NAMALWA (cell line): ENCODE measurements at places on chromosomes 16 and 17.
A peak's percentile ranks its signal among the peaks of the same experiment; 100 is the strongest.

GRCh38 chr17:2792366-2793169, 3.7 kb upstream of the RAP1GAP2 start:
- DNase-seq = no peak

- peak; percentile 21 for DNase-seq
Measured at GRCh38 chr16:27698266-27698665, 148.3 kb downstream of the KATNIP start.

GRCh38 chr17:35949401-35949800, 5.9 kb upstream of the LYZL6 start:
- no peak for DNase-seq

DNA sequence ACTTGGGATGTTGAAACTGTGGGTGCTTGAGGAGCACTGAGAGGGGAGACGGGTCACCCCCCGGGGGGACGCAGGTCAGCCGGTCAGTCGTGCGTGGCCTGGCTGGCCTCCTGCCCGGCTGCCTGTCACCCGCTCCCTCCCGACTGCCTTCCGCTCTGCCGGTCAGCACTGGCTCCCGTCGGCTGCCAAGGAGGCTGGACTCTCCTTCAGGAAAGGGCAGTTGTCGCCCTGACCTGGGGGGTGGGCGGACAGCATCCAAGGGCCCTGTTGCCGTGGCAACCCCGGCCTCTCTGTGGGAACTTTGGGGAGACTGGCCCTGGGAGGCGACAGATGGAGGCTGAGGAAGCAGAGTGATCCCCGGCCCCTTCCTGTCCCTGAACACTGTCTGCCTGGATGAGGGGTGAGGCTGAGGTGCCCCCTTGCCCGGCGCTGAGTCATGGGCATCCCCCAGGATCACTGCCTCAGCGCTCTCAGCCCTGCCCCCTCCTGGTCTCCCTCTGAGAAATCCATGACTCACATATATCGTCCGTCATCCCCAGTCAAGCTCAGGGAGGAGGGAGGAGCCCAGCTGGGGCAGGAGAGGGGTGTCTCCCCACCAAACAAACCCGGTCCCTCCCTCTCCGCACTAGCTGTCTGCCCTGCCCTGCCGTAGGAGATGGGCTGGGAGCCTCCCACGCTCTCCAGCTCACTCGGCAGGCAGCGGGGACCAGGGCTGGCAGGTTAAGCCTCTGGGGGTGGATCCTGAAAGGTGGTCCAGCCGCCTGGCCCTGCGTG, at the start of gene ADGRG1:
ADGRG1 (plus strand) TSS at position 623 of the 774 bp plus-strand sequence. CDS start 21,658 bp downstream, outside the sequence.
- no peak for DNase-seq

- DNase-seq = no peak
Measured at GRCh38 chr17:60602385-60602742, 2.4 kb downstream of the PPM1D start.

DNA sequence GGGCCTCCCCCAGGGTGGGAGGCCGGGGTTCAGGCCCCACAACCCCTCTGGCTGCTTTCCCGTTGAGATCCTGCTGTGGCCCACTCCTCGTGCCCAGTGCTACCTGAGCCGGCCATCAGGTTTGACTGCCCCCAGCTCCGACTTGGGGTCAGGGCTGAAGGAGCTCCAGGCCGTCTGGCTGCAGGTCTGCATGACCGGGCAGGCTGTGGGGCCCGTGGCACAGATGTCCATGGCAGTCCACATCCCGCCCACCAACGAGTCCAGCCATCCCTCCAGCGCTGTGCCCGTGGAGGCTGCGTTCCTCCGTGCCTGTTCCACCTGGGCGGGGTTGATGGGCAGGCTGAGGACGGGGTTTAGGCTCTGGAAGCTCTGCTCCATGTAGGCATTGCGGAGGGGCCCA, 362.2 kb downstream of the XYLT1 start:
- no peak for DNase-seq

DNA sequence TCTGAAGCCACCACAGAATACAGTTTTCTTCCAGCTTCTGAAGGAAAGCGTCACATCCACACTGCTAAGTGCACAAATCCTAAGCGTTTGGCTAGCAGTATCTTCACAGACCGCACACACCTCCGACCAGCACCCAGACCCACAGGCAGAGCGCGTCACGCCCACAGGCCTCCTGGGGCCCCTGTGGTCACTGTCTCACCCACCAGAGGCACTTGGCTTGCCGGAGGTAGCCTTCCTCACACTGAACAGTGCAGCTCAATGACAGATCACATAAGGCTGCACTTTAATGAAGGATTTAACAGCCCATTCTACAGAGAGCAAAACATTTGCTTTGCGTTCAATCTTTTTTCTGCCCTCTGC, 21.2 kb downstream of the SPHK1 start:
- DNase-seq = no peak

GRCh38 chr17:82384730-82385481, 13.3 kb downstream of the UTS2R start:
- no peak for DNase-seq

DNA sequence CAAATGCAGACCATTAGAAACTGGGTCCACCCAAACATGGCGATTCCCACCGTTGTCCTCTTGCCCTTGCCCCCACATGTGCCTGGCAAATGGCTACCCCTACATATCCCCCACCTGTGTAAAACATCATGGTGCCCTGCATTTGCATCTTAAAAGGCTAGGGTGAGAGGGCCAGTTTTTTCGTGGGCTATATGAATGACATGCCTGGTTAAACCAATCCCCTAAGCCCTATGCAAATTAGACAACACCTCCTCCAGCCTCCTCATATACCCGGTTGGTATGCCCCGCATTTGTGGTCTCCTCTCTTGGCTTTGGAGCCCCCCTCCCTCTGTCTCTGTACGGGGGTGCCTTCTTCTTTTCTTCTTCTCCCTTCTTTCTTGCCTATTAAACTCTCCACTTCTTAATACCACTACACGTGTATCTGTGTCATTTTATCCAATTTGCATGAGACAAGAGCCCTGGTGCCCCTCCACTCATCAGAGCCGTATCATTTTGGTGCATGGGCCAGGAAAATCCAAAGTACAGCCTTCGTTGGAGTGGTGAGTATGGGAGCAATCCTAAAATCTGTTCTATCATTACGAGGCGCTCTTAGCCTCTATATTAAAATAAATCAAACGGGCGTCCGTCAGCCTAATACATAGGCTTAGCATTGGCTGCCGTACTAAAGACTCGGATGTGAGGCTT, 30.1 kb downstream of the QPRT start:
- peak; percentile 82 for DNase-seq

DNA sequence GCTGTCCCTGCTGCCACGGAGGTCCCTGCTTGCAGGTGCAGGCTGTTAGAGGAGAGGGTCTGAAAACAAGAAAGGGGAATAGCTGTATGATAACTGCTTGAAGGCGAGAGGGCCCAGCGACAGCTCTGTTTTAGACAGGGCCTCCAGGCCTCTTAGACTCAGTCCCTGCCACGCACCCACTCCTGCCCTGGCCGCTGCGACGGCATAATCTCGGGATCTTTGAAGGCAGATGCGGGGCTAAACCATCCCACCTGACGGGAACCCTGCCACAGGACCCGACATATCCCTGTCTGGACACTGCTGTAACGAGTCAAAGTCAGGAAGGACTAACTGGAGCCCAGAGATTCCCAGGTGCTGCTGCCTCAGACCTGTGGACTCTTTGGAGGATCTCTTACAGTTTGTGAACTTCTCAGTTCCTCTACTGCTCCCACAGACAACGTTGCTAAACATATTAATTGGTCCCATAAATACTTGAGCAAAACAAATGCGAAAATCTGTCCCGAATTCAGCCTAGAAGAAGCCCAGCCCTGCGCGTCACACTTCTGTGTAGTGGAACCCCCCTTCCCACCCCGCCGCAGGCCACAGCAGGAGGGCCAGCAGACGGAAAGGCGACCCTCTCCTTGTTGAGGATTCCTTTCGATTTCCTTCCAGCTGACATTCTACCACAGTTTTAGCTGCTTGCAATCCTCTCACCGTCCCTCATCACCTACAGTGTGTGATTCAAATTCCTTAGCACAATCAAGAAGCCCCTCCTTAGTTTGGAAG, 998 bp upstream of the TMEM11 start:
- DNase-seq = peak; percentile 14

GRCh38 chr16:71421911-71422310, 19.9 kb downstream of the TLE7 start:
- peak; percentile 61 for DNase-seq

GRCh38 chr16:58158725-58159124, 29.5 kb upstream of the CFAP20 start:
- DNase-seq = no peak

- DNase-seq = no peak
Measured at GRCh38 chr16:15502041-15502725, 67.8 kb downstream of the BMERB1 start.

DNA sequence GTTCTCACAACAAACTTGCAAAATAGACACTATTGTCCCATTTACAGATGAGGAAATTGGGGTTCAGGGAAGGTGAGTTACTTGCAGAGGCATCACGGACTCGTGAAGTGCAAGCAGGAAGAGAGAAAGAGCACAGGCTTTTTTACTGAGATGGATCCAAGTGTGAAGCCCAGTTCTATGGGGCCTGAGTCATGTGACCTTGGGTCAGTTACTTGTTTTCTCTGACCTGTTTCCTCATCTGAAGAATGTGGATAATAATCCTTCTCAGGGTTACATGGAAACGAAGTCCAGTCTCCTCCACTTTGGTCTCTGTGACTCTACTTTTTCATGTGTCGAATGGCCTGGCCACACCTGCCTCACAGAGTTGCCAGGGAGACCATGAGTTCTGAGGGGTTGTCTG, 134.4 kb downstream of the SPACA3 start:
- no peak for DNase-seq

DNA sequence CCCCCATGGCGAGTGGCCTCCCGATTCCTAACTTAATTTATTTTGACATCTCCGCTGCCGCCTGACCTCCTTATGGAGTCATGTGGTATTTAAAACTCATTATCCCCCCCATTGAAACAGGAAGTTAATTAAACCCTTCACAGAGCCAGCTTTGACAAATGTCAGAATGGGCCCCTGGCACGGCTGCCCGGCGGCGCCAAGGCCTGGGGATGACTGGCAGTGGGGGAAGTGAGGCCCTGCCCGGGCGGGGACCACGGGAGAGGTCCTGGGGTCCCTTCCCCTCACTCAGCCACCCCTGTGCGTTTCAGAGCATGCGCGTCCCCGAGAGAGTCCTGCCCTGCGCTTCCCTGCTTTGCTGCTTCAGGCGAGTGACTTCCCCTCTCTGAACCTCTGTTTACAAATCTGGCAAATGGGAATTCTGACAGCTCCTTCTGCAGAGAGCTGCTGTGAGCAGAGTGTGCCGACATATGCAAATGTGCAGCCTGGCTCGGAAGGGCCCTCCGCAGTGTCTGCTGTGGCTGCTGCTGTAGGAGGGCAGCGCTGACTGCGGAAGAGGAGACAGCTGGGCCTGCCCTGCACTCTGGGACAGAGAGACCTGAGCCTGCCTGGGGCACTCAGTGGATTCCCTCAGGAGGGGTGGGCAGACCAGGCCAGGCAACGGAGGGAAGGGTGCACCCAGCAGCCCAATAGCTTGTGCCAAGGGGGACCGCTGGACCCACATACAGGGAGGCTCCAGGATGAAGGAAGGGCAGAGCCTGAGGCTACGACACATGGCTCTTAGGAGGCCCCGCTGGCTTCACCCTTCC, 4.4 kb upstream of the ZFPM1 start:
- DNase-seq = no peak

- no peak for DNase-seq
Measured at GRCh38 chr17:55693254-55694216, 29.1 kb downstream of the TMEM100 start.

DNA sequence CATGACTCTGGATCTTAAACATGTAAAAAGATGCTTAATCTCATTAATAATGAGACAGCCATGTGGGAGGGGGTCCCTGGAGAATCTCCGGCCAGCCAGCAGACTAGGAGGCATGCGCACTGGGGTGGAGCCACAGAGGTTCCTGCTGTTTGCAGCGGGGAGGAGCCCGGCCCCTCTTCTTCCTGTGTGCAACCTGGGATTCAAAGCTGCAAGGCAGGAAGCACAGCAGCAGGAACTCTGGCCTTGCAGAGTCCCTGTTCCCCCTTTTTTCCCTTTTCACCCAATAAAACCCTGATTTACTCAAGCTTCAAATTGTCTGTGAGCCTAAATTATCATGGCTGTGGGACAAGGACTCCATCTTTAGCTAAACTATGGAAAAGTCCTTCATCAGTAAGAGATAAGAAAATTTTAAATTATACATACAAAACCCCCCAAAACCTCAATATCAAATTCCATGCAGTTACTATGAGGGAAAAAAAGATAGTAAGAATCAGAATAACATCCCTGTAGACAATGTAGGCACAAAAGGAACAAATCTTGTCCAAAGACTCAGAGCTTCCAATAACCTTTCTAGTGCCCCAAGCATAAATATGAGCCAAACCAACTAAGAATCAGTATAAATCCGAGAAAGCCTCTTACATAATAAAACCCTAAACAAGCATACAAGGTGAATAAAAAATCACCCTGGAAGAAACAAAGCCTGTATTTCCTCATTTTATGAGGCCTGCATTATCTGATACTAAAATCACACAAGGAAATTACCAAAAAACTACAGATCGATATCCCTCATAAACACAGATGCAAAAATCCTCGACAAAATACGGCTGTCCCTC, 12.1 kb downstream of the CFDP1 start:
- peak; percentile 41 for DNase-seq

- DNase-seq = no peak
Measured at GRCh38 chr17:39318636-39319035, 82.8 kb downstream of the FBXL20 start.

DNA sequence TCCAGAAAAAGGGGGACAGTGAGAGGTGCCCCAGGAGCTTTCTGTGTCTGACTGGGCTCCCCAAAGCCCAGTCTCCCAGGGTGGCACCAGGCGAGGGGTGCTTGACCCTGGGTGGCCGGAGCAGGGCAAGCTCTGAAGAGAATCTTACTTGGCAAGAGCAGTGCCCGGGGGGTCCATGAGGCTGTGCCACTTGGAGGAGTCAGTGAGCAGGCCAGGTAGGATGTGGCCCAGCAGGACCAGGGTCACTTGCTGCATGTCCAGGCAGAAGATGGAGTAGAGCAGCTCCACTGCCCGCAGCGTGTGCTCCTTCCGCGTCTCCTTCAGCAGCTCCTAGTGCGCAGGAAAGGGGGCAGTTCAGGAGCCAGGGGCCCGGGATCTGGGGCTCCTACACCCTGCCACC, 7.3 kb downstream of the CSF3 start:
- DNase-seq = no peak

- no peak for DNase-seq
Measured at GRCh38 chr17:77269696-77270681, 129.2 kb downstream of the SEC14L1 start.

DNA sequence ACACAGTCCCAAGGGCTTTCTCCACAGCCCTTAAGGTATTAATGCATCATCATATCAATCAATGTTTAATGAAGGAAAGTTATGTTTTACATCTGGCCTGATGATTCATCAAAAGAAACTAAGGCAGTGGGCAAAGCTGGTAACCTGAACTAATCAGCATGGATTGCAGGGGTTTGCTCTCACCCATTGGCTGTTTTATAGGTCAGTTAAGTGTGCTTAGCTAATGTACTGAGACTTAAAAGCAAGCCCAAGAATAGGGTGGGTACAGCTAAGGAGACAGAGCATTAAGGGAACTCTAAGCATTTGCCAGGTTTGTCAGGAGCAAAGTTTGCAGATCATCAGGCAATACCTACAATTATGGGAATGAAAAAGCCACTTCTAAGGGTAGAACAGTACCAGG, 1247.6 kb downstream of the CDH8 start:
- DNase-seq = no peak
